ENCODE measurements at places on chromosomes 11 and 22. TPM values are rescaled to one million over a fixed set of nuclear protein-coding genes. Genes with fewer than 3 reads are reported as not detected.

Gene ACRV1
- not detected for total RNA-seq

Gene MMP27
- total RNA-seq, result not detected

Gene NAALADL1
- 17.6 TPM for total RNA-seq

Gene OR52H1
- total RNA-seq, result 1.1 TPM

Gene E2F8
- total RNA-seq, result not detected

Gene SLC37A2
- 6.6 TPM for total RNA-seq

Gene STIM1
- 58.7 TPM for total RNA-seq

Gene VWA5A
- total RNA-seq, result 13.7 TPM

Gene SUSD2
- 4.1 TPM for total RNA-seq

Gene PYGM
- 3.4 TPM for total RNA-seq

Data from ovary (tissue), 10 donors.